ENCODE measurements at places on chromosomes 11 and 22.

GRCh38 chr11:69397732-69398131 is 83.7 kb upstream of the LINC01488 start:
- DNase-seq: no peak

GRCh38 chr11:133815636-133816035 is 29.7 kb downstream of the SPATA19 start:
- DNase-seq: no peak

DNA sequence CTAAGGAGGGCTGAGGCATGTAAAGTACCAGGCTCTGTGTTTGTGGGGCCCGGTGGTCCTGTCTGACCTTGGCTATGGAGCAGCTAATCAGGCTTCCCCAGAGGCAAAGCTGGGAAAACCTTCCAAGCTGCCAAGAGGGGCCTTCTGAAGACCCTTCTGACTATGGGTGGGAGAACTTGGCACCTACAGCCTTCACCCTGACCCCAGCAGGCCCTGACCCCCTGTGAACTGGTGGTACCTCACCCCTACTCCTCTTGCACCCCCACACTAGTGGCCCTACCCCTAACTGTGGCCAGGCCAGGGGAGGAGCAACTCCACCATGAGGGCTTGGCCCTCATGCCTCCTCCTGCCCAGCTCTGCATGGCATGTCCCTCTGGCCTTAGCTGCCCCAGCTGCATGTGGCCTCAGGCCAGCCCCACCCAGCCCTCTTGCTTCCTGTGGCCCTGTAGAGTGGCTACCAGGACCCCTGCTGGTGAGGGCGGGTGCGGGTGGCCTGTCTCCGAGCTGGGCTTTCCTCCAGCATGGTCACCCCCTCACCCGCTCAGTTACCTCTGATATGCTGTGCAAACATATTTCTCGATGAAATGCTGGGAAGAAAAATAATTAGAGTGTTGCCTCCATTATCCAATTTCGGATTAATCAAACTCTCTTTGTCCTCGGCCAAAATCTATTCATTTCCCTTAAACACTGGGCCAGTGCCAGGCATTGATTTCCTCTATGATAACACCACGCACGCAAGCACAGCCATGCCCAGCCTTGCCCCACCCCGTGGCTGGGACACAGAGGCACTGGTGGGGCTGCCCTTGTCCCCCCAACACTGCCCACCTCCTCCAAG is 7.5 kb downstream of the GNAZ start:
- DNase-seq: no peak

- DNase-seq: no peak
Observed at GRCh38 chr22:39718206-39718605, 147.7 kb downstream of the CACNA1I start.

GRCh38 chr11:113994077-113994954 is 19.4 kb downstream of the HTR3A start:
- peak; percentile 54 for DNase-seq

DNA sequence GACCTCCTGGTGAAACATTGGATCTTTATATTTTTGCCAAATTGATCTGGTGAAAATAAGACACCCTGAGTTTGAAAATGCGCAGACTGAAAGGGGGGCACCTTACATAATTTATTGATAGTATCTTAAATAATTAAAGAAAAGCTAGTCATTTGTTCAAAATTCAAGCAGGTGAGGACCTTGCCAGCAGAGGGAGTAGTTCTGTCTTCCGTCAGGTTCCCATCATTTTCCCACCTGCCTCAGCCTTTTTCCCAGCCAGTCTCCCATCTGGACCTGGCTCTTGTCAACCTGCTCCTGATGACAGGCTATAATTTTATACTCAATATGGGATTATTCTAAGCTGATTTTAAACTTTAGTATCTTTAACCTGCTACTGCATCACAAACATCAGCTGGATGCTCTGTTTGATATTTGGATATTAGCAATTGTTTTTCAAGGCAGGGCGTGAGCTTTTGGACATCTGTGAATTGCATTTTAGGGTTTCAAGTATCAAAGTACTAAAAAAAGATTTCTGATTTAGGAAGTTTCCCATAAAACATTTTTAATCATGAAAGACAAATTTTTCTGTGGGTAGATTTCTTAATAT is 132.0 kb downstream of the ELP4 start:
- peak; percentile 62 for DNase-seq

GRCh38 chr11:69142895-69143294 is 12.8 kb upstream of the SMIM38 start:
- DNase-seq: no peak

DNA sequence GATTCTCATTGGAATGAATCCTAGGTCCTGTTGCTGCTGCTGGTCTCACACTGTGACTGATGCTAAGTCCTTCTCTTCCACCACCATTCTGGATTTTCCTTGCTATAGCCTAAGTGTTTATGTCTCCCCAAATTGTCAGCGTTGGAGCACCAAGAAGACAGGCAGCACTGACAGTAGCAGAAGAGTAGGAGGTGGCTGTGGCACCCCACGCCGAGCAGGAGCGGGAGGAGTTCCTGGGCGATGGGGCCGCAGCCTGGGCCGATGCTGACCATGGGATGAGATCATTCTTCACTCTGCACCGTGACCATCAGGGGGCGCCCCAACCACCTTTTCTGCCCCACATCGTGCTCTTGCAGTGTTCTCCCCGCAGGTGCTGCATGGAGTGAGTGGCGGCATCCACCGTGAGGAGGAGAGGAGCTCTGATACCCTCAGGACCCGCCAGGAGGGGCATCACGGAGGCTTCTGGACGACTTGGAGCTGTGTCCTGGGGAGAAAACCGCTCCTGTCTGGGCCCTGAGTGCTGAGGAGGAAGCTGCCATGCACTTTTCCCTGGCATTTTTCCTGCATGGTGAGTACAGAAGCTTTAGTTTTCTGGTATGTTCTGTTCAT is 57.0 kb downstream of the LRRC74B start:
- DNase-seq: peak; percentile 93

GRCh38 chr11:66880496-66881450 is 23.9 kb downstream of the LRFN4 start:
- no peak for DNase-seq

- no peak for DNase-seq
Observed at GRCh38 chr11:62169935-62170334, 20.1 kb upstream of the SCGB1D1 start.

- DNase-seq: no peak
Observed at GRCh38 chr22:27594474-27595134, 207.0 kb downstream of the MN1 start.

- no peak for DNase-seq
Observed at GRCh38 chr11:8772571-8773519, 90.3 kb downstream of the RPL27A start.

DNA sequence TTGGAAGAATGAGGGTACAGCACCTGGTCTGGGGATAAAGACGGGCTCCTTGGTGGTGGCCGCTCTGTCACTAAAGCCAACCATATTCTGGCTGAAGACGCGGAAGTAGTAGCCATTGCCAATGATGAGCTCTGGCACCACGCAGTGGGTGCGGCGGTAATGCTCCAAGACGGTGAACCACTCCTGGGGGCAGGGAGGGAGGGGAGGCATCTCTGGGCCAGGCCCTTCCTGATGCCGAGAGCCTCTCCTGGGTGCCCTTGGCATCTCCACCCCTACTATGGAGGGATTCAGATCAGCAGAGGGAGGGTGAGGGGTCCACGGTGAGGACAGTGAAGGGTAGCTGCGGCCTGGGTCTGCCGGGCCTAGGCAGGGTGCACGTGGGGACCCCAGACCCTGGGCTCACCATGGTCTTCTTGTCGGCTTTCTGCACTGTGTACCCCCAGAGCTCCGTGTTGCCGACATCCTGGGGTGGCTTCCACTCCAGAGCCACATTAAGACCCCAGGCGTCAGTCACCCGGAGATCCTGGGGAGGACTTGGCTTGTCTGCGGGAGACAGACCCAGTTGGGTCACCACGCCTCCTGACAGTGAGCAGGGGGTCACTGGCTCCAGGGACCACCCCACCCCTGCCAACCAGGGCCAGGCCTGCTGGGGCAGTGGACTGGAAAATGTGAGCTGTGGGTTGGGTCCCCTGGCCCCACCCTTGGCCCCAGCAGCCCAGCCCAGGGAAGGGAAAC is 19.5 kb downstream of the MYBPC3 start:
- no peak for DNase-seq

GRCh38 chr11:112625814-112626213 is 335.4 kb upstream of the NCAM1 start:
- DNase-seq: no peak

DNA sequence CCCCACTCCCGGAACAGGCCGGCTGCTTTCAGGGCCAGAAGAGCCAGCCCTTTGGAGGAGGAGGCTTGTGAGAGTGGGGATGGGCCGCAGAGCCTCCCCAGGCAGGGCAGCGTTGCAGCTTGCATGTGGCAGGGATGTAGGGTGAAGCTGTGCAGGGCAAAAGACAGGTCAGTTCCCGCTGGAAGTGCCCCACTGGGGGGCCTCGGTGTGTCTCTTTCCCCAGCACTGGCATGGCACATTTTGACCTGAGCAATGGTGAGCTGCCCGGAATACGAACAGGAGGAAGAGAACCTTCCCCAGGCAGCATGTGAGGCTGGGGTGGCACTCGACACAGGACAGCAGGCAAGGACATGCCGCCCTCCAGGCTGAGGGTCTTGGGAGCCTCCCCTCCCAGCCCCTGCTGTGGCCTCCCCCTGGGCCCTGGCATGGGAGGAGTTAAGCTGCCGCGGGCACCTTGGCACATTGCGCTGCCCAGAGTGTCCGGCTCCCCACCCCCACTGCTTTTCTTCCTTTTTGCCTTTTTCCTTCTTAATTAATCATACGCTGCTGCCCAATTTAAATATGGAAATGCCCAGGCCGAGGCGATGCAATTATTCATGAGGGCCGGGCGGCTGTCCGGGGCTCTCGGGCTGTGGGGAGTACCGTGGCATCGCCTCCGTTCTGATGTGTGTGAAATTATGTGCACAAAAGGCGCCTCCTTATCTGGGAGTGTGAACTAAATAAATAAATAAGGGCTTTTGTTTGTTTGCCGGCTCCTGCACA is 76.0 kb upstream of the WNT7B start:
- no peak for DNase-seq

- DNase-seq: no peak
Observed at GRCh38 chr11:117456027-117456720, 128.5 kb downstream of the CEP164 start.

DNA sequence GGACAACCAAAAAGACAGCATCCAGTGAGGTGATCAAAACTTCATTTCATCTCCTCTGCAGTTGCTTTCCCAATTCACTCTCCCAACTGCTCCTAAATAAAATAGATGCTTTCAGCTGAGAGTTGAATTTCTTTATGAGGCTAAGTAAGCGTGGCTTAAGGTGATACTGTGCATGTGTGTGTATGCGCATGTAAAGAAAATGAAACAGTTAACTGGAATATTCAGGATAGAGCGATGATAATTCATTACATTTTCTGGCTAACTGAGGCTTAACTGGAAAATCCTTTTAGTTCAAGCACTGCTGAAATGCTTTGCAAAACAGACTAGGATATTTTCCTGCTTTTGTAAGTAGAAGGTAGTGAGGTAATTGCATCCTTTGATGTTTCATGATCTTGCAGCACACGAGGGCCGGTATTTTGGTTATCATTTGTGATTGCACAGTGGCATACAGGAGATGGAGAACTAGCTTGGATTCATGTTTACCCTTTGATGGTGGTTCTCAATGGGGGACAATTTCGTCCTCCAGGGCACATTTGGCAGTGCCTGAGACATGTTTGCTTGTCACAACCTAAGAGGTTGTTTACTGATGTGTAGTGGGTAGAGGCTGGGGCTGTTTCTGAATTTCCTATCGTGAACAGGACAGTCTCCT is 71.2 kb downstream of the ZBTB16 start:
- no peak for DNase-seq

DNA sequence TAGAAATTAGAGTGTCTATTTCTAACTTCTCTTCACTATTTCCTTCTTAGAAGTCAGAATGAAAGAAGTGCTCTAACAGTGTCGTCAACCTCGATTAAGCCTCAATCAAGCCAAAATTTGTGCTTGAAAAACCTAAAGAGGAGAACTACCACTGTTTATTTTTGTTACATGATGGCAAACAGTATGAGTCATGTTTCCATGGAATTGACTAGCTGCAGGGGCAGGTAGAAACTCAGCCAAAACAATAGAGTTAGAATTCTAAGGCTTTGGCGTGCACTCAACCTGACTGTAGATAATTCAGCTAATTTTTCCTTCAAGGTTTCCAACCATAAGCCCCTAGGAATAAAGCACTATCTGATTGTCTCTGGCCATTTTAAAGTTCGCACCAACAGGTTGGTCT is 415.9 kb downstream of the ETS1 start:
- no peak for DNase-seq

GRCh38 chr11:12458042-12458441 is 80.7 kb downstream of the PARVA start:
- no peak for DNase-seq

- DNase-seq: no peak
Observed at GRCh38 chr11:103940551-103940950, 95.9 kb upstream of the DDI1 start.

All from ELF-1 (cell line).